ENCODE measurements at places on chromosomes 11 and 22.

DNA sequence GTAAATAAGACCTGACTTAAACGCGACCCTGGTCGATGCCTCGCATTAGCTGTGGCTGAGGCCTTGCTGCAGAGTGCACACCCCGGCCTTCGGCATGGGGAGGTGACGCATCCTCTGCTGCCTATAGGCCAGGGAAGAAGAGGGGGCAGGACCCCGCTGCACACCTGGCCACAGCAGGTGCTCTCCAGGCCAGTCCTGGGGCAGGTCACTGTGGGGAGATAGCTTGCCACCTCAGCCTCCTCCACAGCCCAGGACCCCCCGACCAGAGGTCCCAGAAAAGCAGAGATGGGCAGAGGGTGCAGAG, 12.7 kb downstream of the LRFN4 start:
- no peak for DNase-seq

DNA sequence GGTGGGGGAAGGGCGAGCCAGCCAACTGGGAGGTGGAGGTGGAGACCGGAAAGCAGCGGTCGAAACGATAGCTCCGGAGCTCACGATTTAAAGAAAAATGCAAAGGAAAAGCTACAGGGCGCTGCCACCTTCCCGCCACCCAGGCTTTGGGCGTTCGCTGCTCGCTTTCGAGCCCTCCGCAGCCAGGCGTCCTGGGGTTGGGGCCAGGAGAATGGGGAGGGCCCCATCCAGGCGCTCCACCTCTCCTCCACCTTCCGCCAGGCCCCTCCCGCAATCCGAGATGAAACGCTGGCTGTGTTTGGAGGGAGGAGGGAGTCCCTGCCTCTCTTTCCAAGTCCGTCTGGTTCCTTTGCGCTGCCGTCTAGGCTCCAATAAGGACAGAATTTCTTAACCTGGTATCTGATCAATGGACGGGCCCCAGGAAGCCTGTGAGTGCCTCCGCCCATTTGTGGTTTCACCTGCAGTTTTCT, 483 bp upstream of the ABTB2 start:
- DNase-seq: peak; percentile 49

DNA sequence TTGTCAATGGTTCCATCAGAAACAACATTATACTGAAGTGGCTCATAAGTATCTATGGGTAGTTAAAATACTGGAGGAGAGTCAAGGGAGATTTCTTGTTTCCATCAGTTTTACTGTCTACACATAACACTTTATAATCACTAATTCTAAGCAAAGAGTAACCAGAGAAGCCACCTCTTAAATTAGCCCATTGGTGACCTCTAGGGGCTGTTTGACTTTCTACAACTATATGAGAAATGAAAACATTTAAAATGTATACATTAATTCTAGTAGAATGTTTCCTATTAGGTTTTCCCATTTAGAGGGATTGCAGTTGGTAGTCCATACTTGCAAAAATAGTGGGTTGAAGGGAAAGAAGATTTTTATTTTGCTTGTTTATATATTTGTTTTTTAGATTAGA, 504.3 kb downstream of the FAM181B start:
- no peak for DNase-seq

DNA sequence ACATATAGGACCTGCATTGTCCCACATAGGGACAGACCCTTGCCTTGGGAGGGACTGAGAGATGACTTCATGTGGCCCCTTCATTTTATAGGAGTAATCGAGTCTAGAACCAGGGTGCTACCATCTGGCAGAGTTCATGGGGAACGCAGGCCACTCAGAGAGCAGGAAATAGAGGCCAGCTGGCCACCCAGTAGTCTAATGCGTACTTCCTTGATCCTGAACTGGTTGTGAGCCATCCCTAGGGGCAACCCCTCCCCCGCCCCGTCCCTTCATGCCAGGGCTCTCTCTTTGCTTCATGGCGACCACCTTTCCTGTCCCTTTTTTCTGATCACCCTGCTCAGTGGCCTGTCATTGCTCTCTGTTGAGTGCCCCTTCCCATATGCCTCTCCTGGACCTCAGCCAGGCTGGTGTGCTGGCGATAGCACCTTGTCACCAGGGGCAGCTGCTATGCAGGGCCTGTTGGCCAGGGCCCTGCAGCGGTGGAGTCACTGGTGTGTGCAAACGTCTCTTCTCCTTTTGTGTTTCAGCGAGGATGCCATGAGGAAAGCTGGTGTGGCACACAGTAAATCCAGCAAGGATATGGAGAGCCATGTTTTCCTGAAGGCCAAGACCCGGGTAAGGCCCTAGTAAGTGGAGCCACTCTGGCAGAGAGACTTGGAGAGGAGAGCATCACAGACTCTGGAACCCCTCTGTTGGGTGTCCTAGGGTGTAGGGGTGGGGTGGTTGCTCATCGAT, 29.3 kb downstream of the MED15 start:
- DNase-seq: no peak

DNA sequence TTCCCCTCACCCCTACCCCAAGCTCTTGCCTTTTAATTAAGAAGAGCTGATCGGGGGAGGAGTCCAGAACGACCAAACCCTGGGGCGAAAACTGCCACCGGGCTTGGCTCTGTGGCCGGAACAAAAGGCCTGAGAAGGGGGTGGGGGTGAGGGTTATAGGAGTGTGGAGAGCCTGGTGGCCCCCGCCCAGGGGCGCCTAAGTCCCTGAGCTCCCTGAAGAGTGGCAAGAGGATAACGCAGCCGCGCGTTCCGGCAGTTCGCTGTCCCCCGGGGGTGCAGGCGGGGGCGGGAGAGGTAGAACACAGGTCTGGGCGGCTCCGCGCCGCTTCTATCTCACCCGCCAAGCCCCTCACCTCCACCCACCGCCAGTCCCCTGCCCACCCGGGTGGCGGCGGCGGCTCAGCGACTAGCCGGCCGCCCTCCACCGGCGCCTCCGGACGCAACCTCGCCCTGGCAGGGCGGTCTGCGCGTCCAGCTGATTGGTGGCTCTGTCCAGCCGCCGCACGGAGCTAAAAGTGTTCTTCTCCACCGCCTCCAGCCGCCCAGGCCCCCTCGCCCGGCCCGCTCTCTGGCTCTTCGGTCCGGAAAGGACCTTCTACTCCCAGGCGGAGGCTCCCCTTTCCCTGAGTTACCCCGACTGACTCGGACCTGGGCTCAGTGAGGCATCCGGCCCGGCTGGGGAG, 18.7 kb upstream of the BDNF start:
- DNase-seq: no peak

GRCh38 chr11:95676308-95676707, 113.3 kb downstream of the FAM76B start:
- DNase-seq: no peak

DNA sequence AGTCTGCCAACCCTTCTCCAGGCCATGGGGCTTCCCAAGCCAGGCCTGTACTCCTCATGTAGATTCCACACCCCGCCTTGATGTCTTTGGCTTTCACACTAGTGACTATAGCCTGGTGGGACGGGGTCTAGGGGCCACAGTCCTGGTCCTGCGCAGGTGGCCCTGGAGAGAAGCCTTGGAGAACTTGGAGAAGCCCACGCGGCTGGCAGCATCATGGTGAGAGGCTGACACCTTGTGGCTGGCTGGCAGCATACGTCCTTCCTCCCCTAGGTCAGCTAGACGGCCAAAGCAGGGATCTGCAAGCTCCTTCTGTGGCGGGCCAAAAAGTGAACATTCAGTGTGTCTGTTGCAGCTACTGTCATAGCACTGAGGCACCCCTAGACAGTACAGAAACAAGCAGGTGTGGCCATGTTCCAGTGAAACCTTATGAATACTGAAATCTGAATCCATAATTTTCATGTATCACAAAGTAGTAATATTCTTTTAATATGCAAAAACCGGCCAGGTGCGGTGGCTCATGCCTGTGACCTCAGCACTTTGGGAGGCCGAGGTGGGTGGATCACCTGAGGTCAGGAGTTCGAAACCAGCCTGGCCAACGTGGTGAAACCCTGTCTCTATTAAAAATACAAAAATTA, 42.0 kb downstream of the FAM83F start:
- peak; percentile 64 for DNase-seq

DNA sequence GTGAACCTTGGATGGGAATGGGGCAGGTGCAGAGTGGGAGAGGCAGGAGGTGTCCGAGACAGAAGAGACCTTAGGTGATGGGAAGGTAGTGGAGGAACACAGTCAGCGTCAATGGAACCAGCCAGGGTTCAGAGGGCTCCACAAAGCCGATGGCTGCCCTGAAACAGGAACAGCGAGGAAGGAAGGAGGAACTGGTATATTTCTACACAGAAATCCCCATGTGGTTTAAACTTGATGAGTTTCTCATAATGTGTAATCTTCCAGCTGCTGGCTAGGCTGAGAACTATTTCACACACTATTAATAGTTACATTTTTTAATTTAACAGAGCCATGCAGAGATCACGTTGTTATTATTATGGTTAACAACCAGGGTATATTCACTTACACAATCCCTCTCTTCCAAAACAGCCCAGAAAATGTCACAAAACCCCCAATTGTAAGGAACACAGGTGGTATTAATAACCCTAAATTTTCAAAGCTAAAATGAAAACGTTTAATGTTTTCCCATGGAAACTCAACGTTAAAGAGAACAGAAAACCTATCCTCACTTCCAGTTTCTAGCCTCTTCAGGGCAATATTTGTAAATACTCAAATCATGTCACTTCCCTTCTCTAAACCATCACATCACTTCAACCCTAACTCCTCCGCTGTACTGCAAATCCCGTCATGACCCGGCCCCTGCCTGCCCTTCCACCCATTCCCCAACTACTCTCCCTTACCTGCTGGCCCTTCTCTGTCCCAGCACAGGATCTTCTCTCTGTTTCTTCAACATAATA, 74.5 kb upstream of the ARFGAP3 start:
- no peak for DNase-seq

- DNase-seq: no peak
These were observed 163.1 kb downstream of the ETS1 start for GRCh38 chr11:128424271-128424711.
